ENCODE measurements at places on chromosomes 13 and 19.

GRCh38 chr19:33767898-33768413 is 28.7 kb upstream of the KCTD15 start:
- DNase-seq: no peak

- DNase-seq: no peak
These were observed 9.3 kb upstream of the ZNF554 start for GRCh38 chr19:2810141-2811091.

GRCh38 chr19:43489979-43490599 is 14.5 kb downstream of the PHLDB3 start:
- DNase-seq: no peak

DNA sequence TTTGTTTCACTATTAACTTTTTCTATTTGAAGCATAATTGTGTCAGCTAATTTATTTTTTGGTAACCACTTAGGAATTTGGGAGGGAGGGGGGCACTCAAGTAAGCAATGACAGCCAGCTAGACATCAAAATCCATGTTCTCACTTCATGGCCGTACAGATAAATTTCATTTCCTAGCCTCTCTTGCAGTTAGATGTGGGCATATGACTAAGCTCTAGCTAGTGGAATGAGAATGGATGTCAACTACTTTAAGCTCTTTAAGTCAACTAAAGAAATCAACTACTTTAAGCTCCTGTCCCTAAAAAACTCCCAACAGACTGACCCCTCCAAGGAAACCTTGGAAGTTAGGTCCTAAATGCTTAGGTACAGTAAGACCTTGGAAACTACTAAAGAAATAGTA is 92.0 kb downstream of the KCNRG start:
- no peak for DNase-seq

DNA sequence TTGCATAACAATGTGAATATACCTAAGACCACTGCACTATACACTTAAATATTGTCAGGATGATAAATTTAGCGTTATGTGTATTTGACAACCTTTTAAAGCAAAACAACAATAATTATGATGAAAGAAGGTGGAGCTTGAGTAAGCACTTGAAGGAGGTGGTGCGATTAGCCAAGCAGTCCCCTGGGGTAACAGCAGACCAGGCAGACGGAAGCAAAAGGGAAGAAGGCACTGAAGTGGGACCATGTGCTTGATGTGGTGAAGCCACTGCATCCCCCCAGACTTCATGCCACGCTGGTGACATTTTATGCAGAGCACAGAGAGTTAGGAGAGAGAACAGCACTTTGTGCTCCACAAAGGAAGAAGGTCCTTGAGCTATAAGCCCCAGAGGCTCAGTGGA is 58.3 kb upstream of the ZNF507 start:
- DNase-seq: no peak

GRCh38 chr13:24888291-24888931 is 124.4 kb downstream of the RNF17 start:
- DNase-seq: no peak

DNA sequence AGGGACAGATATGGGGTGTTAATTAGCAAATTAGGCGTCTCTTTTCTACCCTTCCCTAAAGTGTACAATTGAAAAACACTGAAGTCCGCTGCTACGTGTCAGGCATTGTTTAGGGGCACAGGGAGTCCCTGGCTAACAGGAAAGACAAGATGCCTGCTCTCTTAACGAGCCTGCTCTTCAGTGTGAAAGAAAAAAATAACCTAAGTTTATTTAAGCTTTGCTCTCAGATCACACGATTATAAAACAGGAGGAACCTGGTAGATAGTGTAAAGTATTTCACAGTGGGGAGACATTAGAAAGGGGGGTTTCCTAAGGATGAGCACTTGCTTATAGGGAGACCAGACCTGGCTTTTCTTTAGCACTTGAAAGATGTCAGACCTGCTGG is 38.7 kb downstream of the IGFL2 start:
- no peak for DNase-seq

GRCh38 chr13:32314271-32315237 is 609 bp downstream of the ZAR1L start:
- DNase-seq: no peak

DNA sequence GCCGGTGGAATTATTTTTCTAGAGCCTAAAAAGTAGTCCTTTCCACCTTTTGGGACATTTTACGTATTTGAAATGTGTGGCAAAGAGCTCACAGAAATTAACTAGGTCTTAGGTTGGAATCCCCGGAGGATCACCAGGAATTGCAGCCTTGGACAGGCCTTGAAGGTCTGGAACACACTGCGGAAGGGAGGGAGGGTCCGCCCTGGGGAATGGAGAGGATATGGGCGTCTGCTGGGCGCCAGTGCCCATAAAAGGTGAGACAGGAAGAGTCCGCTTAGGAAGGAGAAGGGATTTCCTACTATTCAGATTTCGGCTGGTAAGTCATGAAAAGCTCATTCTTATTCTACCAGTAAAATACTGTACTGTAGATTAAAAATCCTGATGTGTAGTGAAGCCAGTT is 111.9 kb downstream of the COL4A2 start:
- no peak for DNase-seq

DNA sequence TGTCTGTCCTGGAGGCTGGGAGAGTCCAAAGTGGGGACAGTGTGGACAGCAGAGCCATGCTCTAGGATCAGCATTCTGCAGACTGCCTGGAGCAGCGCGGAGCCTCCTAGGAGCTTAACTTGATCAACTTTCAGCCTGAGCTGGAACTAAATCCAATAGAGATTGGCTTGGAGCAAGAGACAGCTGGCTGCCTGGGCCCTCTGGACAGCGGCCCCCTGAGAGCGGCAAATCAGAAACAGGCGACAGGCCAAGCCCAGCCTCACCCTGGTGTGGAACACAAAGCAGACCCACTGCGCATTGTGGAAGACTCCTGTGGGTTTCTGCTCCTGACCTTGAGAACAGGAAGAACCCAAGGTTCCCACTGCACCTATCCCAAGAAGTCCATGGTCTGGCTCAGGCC is 462.2 kb downstream of the TSHZ3 start:
- no peak for DNase-seq

All from stimulated activated CD4-positive, alpha-beta T cell treated with anti-CD3 and anti-CD28 coated beads, Interleukin-15, amount 100 ng/mL, for 1 hour (primary cell).